ENCODE measurements at places on chromosomes 4 and X. TPM values are rescaled to one million over a fixed set of nuclear protein-coding genes. Genes with fewer than 3 reads are reported as not detected.

BST1 gene
- total RNA-seq, result 32.6 TPM

CTAG2 gene
- total RNA-seq, result not detected

C4orf54 gene
- total RNA-seq, result not detected

CTAG1B gene
- not detected for total RNA-seq

MAGEA2 gene
- not detected for total RNA-seq

RPA4 gene
- 0.65 TPM for total RNA-seq

L1CAM gene
- 1.9 TPM for total RNA-seq

SLC16A2 gene
- total RNA-seq, result 55.3 TPM

TMSB15C gene
- total RNA-seq, result 1.8 TPM

KLB gene
- not detected for total RNA-seq

NKRF gene
- 3.8 TPM for total RNA-seq

GNRHR gene
- not detected for total RNA-seq

PCDH7 gene
- total RNA-seq, result 0.38 TPM

PPP1R2C gene
- not detected for total RNA-seq

FUNDC2 gene
- total RNA-seq, result 41.0 TPM

F11 gene
- not detected for total RNA-seq

BRS3 gene
- not detected for total RNA-seq

PDZD4 gene
- total RNA-seq, result 1.5 TPM

ANK2 gene
- total RNA-seq, result 53.1 TPM

PABPC5 gene
- total RNA-seq, result 5.3 TPM

CITED1 gene
- total RNA-seq, result not detected

VCX3B gene
- total RNA-seq, result not detected

Data from GM23248 (cell line).